Glutamatergic neuron (in vitro differentiated cells): ENCODE measurements at places on chromosomes 4 and X.
A peak's percentile ranks its signal among the peaks of the same experiment; 100 is the strongest.

DNA sequence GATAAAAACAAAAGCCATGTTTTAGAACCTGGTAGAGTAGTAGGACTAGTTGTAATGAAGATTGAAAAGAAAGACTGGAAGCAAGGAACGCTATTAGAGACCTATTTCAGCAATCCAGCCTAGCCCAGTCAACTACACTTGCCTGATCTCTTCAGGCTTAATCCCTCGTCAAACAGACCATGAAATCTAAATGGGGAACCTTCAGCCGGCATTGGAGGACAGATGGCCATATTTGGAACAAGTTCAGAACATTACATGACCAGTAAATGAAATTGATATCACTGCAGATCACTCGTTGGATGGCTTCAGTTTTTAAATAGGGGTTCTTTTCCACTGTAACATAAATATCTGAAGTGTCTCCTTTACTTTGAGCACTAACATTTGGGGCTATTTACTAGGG is 84.8 kb upstream of the WDR44 start:
- DNase-seq = no peak

GRCh38 chrX:100979881-100980607 is 10.5 kb downstream of the ARL13A start:
- DNase-seq = no peak

- no peak for DNase-seq
Observed at GRCh38 chr4:159134429-159134828, 31.6 kb downstream of the RAPGEF2 start.

- no peak for DNase-seq
Observed at GRCh38 chrX:76148753-76149152, 24.1 kb upstream of the PBDC1 start.

GRCh38 chrX:131915488-131915887 is 107.6 kb upstream of the STK26 start:
- DNase-seq = no peak

DNA sequence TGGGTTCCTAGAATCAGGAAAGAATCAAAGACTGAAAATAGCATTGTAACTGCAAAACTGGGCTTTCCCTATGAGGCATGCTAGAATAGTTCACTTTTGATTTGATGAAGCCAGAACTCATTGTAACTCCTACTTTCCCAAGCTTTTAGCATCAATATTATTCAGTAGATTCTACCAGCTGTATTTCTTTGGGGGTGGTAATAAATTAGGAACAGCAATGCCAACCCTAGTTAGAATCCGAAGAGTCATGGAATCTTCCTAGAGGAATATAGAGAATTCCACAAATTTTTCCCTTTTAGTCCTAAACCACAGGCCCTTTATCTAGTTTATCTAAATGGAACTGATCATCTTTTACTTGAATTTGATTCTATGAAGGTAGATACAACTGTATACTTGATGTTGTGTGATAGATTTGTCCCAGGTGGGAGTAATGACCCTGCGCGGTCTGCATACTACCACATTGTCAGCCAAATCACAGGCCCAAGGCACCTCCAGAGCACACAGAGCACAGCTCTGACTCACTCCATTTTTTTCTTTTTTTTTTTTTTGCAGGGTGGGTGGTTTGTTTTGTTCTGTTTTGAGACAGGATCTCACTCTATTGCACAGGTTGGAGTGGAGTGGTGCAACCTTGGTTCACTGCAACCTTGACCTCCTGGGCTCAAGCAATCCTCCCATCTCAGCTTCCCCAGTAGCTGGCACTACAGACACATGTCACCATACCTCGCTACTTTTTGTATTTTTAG is 66.6 kb downstream of the EDNRA start:
- no peak for DNase-seq

GRCh38 chr4:55947912-55948725 is 626 bp upstream of the CEP135 start:
- DNase-seq = no peak

GRCh38 chr4:185276036-185276435 is 66.6 kb downstream of the SNX25 start:
- DNase-seq = no peak

DNA sequence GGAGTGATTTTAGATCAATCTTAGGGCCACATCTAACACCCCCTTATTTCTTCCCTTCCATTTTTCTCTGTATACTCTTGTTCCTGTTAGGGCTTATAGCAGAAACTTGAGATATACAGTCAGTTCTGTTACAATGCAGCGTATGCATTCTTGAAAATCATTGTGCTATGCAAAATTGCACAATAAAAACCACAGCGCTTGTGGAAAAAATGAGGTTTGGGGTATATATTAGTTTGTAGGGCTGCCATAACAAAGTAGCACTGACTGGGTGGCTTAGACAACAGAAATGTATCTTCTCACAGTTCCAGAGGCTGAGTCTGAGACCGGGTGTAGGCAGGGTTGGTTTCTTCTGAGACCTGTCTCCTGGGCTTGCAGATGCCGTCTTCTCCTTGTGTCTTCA is 59.0 kb downstream of the WWC2 start:
- no peak for DNase-seq

DNA sequence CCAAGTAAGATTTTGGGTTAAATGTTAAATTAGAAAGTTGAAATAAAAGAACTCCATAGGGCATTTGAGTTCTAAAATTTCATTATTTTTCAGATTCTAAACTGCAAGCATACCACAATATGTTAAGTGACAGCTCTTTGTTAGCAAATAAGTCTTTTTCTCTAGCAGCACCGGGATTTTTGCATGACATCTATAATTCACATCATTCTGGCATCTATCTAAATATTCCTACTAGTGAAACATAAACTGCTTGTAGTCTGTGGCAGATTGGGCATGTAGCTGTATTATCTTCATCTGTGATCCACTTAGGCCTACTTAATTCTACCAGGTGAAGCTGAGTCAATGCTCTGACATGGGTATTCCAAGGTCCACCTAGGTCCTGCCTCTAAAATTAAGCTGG is 32.1 kb upstream of the KLHL13 start:
- DNase-seq = no peak

DNA sequence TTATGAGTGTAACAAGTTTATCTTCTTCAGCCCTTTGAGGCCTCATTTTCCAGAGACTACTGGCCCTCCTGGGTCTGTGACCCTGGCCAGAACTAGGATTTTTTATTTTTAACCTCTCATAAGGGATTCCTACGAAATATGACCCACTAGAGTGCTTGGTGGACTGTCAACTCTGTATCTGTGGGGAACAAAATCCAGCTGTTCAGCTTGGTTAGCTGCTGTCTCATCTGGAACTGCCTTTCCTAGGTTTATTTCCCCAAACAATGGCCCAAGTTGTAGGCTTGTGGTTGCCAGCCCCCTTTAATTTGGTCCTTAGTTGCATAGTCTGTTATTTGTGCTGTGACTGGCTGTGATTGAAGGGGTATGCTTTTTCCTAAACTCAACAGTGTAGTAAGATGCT is 56.2 kb downstream of the NHS start:
- DNase-seq = no peak

DNA sequence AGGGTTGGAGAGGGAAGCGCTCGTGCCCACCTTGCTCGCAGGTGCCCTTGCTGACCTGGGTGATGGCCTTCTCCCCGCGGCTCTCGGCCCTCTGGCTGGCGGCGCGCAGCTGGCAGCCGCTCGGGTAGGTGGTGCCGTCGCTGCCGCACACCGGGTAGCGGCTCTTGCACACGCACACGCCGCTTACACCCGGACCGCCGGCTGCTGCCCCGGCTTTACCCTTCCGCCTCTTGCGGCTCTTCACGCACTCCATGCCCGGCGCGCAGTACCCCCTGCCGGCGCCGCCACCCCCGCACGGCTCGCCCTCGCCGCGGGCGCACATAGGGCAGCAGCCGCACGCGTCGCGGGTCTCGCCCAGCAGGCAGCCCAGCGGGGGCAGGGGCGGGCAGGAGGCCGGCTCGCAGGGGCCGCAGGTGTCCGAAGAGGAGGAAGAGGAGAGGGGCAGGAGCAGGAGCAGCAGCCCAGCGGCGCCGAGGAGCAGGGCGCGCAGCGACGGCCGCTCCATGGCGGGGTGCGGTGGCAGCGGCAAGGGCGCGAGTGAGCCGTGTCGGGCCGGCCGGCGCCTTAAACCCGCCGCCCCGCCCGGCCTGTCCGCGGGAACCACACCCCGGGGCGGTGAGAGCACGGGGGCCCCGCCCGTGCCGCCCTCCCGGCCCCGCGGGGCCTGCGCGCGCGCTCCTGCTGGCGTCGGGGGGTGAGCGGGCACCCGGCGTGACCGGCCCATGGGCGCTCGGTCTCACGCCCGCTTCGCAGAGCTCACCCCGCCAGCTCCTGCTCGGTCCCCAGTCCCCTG is at the start of gene IGFBP7:
Gene IGFBP7 (minus strand): TSS at position 539 of the 793 bp plus-strand sequence. CDS start 34 bp downstream, at position 505.
- peak; percentile 43 for DNase-seq

GRCh38 chrX:40189637-40190036 is 91.9 kb upstream of the BCOR start:
- DNase-seq = no peak
